ENCODE measurements at places on chromosomes 12 and 14.

GRCh38 chr12:16884056-16884455 lies 278.1 kb upstream of the LMO3 start:
- no peak overlapping the region for H3K27ac ChIP-seq
- no peaks in the 10 kb centered on the region for H3K4me1 ChIP-seq
- no peak for DNase-seq
- H3K4me3 ChIP-seq, result no peak overlapping the region
- H3K27me3 ChIP-seq, result no peaks in the 10 kb centered on the region

DNA sequence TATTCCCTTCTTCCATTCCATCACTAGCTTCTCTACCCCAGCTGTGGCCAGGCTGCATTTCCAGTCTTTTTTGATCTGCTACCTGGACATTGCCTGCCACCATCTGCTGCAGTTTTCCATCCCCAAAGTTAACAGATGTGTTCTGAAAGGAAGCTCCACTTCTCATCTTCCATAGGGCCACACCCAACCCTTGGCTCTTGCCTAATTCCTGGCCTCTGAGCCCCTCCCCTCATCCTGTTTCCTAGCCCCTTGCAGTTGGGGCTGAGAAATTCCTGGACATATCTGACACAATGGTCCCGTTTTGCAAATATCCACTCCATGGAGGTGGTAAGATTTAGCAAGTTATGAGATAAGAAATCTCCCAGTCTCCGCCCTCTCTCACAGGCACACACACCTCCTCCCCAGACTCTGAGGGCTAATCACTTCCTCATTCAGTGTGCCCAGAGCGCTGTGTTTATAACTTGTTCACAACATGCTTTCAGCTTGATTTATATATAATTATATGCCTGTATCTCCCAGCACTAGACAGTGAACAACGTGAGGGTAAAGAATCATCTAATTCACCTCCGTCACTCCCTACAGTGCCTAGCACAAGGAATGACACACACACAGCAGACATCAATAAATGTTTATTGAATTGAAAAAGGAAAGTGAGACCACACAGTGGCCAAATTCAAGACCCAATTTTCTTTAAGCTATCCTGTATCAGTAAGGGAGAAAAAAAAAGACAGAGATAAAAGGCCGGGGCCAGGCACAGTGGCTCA lies 13.4 kb downstream of the SMUG1 start:
- no peak for DNase-seq
- H3K27ac ChIP-seq, result no peak overlapping the region

DNA sequence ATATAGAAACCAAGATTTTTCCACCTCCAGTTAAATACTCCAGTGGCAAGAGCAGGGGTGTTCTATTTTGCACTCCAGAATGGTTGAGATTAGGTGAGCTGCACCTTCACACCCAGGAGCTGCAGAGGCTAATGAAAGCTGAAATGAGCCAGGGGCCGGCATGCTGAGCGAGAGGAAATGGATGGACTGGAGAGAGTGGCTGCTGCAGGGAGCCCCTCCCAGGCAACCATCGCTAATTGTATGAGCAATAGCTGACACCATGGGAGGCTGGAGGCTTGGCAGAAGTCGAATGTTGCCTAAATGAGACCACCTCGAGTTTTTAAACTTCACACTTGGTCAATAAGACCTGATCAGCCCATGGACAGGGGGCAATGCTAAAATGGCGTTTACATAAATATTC lies 301.8 kb upstream of the TMPO start:
- H3K4me3 ChIP-seq, result no peak overlapping the region
- no peaks in the 10 kb centered on the region for H3K27me3 ChIP-seq
- H3K36me3 ChIP-seq, result no peaks in the 10 kb centered on the region

GRCh38 chr12:66800046-66800445 lies 121.2 kb upstream of the GRIP1 start:
- no peak overlapping the region for H3K27ac ChIP-seq
- H3K4me3 ChIP-seq, result no peak overlapping the region

GRCh38 chr12:77601069-77601468 lies 229.6 kb upstream of the NAV3 start:
- H3K36me3 ChIP-seq, result no peaks in the 10 kb centered on the region
- H3K27me3 ChIP-seq, result no peaks in the 10 kb centered on the region
- DNase-seq, result no peak
- H3K4me3 ChIP-seq, result no peak overlapping the region
- no peaks in the 10 kb centered on the region for H3K4me1 ChIP-seq

- DNase-seq, result no peak
- peaks cover 10% of the 10 kb centered on the region for H3K4me1 ChIP-seq
- no peaks in the 10 kb centered on the region for H3K36me3 ChIP-seq
- no peak overlapping the region for H3K27ac ChIP-seq
- H3K4me3 ChIP-seq, result no peak overlapping the region
Observed at GRCh38 chr12:22034709-22035506, 11.1 kb upstream of the CMAS start.
